Myocyte (in vitro differentiated cells): ENCODE measurements at places on chromosomes 16 and 17.

DNA sequence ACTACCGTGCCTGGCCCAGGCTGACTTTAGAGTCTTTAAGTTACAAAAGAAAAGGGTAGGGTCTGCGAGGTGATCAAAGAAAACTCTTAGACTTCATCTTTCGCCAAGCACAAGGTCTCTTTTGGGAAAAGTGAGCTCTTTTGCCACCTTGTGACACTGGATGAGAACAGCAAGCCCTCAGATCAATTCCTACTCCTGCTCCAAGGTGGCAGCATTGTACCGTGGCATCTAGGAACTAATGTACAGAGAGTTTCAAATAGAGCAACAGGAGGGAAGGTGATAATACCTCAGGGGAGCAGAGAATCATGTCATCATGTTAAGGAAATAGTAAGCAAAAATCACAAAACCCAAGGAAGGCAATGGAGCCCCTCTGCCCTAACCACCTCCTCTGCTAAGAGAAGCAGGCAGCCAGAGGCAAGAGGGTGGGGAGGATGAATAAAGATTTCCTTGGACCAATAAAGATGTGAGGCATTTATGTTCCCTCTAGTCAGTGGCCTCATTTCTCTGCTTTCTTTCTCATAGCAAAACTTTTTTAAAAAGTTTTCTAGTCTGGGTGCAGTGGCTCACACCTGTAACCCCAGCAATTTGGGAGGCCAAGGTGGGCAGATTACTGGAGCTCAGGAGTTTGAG, 2.1 kb upstream of the C17orf78 start:
- peak; percentile 81 for DNase-seq

GRCh38 chr17:17783825-17784656, 52.7 kb downstream of the SREBF1 start:
- DNase-seq = no peak

- no peak for DNase-seq
These were observed 127.2 kb downstream of the CMIP start for GRCh38 chr16:81571592-81572385.

GRCh38 chr16:31487720-31488467, 5.0 kb downstream of the SLC5A2 start:
- peak; percentile 41 for DNase-seq
